T47D (cell line): ENCODE measurements at places on chromosomes 16 and 17.

DNA sequence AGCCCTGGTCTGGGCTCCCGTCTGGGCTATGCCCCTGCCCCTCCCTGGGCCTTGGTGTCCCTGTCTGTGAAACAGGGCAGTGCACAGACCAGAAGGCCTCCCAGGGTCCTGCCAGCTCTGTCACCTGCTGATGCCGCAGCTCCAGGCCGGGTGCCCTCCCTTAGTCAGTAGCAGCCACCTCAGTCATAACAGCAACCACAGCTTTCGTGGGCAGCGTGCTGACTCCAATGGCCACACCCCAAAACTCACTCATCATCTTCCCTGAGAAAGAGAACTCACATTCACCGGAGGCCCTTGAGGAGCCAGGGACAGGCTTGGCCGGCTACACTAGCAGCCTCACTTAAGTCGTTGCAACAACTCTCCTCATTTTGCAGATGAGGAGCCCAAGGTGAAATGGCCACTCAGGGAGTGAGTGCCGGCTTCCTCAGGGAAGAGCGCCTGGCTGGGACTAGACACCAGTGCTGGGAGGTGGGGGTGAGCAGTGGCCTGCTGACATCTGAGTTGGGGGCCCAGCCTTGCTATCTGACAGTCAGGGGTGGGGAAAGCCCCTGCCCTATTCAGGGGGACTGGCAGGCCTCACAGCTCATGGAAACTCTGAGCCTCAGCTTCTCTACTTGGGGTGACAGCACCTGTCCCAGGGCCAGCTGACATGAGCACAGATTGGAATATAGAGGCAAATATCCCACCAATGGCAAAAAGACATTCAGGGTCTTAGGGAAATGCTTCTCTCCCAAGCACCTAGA, 22.6 kb downstream of the SLC5A10 start:
- DNase-seq = no peak

- DNase-seq = peak; percentile 64
Observed at GRCh38 chr17:49290690-49291359, 60.2 kb upstream of the PHOSPHO1 start.

DNA sequence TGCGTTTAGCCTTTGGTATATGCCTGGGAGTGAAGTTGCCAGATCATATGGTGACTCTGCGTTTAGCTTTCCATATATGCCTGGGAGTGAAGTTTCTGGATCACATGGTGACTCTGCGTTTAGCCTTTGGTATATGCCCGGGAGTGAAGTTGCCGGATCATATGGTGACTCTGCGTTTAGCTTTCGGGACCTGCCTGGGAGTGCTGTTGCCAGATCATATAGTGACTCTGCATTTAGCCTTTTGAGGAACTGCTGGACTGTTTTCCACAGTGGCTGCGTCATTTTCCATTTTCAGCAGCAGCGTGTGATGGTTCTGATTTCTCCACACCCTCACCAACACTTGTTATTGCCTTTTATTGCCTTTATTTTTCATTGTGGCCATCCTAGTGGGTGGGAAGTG, 73.0 kb downstream of the OR1D5 start:
- DNase-seq = no peak

GRCh38 chr17:32692179-32692578, 184.7 kb downstream of the MYO1D start:
- DNase-seq = no peak

- no peak for DNase-seq
Observed at GRCh38 chr16:81469183-81469677, 24.6 kb downstream of the CMIP start.

DNA sequence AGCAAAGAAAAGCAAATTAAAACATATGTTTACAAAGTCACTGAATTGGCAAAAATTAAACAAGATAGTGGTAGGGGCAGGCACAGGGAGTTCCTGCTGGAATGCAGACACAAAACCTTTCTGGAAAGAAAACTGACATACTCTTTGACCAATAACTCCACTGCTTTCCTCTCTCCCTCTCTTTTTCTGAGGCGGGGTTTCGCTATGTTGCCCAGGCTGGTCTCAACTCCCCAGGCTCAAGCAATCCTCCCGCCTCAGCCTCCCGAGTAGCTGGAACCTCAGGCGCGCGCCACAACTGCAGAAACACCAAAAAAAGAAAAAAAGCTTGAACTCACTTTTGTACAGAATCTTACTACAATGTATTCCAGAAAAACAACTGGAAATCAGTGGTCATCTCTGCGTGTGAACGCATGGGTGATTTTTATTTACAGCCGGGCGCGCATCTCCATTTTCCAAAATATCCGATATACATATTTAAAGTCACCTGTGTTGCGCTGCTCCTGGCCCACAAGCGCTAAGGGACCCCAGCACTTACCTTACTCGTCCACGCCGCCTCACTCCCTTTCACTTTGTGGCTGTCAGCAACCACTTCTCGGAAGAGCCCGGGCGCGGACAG, 480 bp downstream of the TXNL4B start:
- DNase-seq = peak; percentile 71

GRCh38 chr16:87671715-87672270, 69.5 kb downstream of the JPH3 start:
- DNase-seq = no peak

GRCh38 chr16:13076878-13077277, 175.5 kb downstream of the SHISA9 start:
- DNase-seq = no peak

- no peak for DNase-seq
Observed at GRCh38 chr17:7383742-7384488, 3.0 kb downstream of the TNK1 start.

GRCh38 chr17:79045842-79046196, 21.9 kb downstream of the C1QTNF1 start:
- peak; percentile 88 for DNase-seq
